Caudate nucleus (tissue), 63 donors: ENCODE measurements at places on chromosomes 13 and 19.

- no peak for DNase-seq
Measured at GRCh38 chr13:21663197-21663596, 7.7 kb upstream of the FGF9 start.

GRCh38 chr19:55459551-55459949 lies 1.9 kb downstream of the ISOC2 start:
- DNase-seq = no peak

- no peak for DNase-seq
Measured at GRCh38 chr19:1265615-1266128, 3.5 kb upstream of the CIRBP start.

DNA sequence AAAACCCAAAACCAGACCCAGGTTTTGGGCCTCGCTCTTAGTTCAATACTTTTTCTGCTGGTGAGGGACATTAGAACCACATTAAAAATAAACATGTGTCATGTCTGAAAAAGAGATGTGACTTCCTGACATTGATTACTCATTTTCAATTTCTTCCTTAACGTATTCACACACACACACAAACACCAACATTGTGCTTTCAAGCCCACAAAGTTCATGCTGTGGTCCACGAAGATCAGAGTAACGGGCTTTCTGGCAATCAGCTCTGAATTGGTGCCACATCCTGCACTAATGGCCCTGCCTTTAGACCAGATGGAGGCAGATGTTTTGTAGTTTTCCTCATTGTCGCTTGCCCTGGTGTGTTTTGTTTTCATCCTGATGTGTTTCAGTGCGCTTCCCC lies 47.9 kb upstream of the POMP start:
- DNase-seq = no peak

GRCh38 chr13:24644036-24644435 lies 36.2 kb upstream of the ATP12A start:
- DNase-seq = no peak

DNA sequence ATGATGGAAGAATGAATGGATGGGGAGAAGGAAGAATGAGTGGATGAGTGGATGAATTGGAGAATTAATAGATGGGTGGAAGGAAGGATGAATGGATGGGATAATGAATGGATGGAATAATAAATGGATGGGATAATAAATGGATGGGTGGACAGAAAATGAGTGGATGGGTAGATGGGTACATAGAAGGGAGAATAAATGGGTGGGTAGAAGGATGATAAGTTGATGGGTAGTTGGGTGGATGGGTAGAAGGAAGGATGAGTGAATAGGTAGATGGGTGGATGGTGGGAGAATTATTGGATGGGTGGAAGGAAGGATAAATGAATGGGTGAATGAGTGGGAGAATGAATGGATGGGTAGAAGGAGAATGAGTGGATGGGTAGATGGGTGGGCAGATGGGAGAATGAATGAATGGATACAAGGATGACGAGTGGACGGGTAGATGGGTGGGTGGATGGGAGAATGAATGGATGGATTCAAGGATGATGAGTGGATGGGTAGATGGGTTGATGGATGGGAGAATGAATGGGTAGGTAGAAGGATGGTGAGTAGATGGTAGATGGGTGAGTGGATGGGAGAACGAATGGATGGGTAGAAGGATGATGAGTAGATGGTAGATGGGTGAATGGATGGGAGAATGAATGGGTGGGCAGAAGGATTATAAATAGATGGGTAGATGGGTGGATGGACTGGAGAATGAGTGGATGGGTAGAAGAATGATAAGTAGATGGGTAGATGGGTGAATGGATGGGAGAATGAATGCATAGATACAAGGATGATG lies 15.9 kb downstream of the VSTM2B start:
- no peak for DNase-seq

GRCh38 chr13:113408562-113408961 lies 44.6 kb upstream of the GRTP1 start:
- DNase-seq = no peak

- DNase-seq = no peak
Measured at GRCh38 chr19:19260417-19261214, 12.5 kb downstream of the TM6SF2 start.
